ENCODE measurements at places on chromosomes 7 and 10.
A peak's percentile ranks its signal among the peaks of the same experiment; 100 is the strongest.

DNA sequence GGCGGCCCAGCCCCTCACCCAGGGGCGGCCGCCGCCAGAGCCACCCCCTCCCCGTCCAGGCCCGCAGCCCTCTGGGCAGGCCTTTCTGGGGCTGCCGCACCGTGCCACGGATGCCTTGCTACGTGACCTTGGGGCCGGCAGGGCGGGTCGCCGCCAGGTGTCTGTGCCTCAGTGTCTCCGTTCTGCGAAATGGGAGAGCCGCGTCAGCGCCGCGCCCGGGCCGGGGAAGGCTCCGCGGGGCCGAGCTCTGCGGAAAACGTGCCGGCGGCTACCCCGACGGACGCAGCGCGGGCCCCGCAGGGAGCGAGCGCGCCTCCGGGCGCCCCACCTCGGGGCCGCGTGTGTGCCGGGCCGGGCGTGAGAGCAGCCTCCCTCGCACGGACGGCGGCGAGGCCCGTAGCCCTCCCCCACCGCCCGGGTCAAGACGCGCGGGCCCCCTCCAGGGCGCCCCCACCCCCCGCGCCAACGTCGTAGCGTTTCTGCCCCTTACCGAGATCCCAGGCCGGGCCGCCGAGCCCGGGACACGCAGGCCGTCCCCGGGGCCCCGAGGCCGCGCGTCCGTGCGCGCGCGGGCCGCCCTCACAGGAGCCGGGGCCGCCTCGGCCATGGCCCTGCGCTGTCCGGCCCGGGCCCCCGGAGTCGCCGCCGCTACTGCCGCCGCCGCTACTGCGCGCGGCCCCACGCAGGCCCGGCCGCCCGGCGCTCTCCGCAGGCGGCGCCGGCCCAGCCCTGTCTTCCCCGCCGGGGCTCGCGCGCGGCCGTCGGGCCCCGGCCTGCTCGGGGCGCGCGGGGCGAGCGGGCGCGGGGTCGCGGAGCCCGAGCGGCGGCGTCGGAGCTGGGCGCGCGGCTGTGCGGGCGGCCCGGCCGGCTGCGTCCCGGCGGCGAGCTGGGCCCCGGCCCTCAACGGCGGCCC, 1.1 kb downstream of the ZNF777 start:
- DNase-seq, result peak; percentile 42

- no peak for DNase-seq
Observed at GRCh38 chr7:87445897-87446296, 29.6 kb downstream of the ABCB4 start.

GRCh38 chr7:3861386-3861785, 560.3 kb downstream of the SDK1 start:
- DNase-seq, result no peak

GRCh38 chr10:57015595-57016318, 654.7 kb upstream of the ZWINT start:
- DNase-seq, result no peak

DNA sequence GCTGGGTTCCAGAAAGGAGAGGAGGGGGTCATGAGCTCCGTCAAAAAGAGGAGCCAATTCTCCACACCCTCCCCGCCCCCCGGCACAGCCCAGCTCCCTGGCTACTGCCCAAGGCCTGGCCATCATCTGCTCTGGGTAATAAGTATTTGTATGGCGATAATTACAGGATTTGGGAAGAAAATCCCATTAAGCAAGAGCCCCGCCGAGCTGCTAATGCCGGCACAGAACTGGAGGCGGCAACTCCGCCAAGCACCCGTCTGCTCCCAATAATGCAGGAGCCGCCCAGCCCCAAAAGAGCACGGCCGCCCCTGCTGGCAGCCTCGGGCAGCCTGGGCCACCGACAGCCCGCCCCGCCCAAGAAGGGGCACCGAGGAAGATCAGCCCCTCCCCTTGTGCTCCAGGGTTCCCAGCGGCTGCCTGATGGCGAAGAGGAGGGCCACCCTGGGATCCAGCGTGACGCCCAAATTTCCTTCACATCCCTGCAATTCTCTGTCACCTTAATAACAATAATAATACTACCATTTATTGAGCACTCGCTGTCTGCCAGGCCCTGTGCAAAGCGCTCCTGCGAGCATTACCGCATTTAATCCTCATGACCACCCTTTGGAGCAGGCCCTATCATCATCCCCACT, 5.9 kb downstream of the SLIT1 start:
- no peak for DNase-seq

GRCh38 chr10:80522756-80523363, 14.8 kb upstream of the SH2D4B start:
- DNase-seq, result no peak

GRCh38 chr7:111743244-111743847, 181.1 kb upstream of the IMMP2L start:
- DNase-seq, result no peak
